ENCODE measurements at places on chromosomes 5 and 9. TPM values are rescaled to one million over a fixed set of nuclear protein-coding genes. Genes with fewer than 3 reads are reported as not detected.

DNA sequence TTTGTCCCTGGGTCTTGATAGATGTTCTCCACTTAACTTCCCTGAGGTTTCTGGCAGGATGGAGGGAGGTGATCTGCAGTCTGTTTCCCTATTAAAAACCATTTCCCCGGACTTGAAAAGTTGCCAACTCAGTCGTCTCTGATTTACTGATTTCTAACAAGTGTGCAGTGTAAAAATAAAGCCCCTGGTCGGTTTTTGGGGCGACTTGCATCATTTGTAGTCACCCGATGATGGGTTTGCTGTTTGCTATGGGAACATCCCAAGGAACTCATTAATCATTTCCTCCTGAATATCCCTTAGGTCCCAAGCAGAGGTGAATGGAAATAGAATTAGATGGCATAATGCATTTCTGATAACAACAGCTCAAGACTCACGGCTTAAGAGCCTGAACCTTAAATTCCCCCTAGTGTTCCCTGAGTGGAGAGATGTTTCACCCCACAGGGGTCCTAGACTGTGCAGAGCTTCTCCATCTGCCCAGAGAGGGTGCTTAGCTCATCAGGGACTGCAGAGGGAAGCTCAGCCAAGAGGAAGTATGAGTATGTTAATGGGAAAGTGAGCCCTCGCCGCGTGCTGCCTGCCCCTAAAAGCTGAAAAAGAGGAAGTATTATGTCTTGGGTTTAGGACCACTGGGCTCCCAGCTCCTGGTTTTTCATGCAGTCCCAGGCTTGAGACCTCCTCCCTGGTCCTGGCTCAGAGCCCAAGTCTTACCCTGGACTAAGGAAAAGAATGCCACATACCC is 115.1 kb upstream of the DAP start:
- no peak for DNase-seq

GRCh38 chr9:91948597-91949391 is 1.2 kb downstream of the ROR2 start:
- no peak for DNase-seq

- DNase-seq, result no peak
Measured at GRCh38 chr5:118553662-118554061, 434.7 kb downstream of the DTWD2 start.

- no peak for DNase-seq
Measured at GRCh38 chr5:13201022-13201421, 743.5 kb downstream of the DNAH5 start.

GRCh38 chr5:97009212-97009898 is 73.5 kb downstream of the LNPEP start:
- peak; percentile 14 for DNase-seq

DNA sequence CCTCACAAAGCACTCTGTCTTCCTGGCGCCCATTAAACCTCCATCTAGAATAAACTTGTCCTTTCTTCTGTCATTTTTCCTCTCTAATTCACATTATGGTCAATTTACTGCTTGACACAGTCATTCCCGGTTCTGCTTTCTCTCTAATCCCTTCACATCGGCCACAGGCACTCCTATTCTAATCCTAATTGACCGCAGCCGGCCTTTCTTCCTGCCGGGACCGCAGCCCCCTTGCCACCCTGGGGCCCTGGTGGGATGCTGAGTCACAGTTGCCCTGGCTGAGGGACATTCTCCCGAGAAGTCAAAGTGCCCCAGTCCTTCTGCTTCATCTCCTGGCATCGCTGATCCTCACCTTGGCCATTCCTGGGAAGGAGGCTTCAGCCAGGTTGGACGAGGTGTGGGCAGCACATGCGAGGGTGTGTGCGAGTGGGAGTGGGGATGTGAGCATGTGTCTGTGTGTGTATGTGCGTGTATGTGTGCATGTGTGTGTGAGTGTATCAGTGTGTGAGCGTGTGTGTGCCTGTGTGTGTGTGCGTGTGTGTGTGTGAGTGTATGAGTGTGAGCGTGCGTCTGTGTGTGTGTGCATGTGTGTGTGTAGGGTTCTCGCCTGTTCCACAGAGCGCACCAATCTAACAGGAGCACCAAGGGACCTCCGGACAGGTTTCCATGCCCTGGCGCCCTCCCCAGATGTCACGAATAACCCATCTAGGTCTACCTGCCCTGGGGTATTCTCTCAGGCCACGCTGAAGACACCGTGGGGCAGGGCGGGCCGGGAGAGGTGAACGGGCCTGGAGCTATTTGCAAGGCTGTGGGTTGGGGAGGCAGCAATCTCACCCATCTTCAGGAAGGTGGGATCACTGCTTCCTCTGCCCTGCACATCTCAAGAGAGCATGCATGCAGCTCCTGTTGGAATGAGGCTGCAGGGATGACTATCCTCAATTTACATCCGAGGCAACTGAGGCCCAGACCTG is 191.2 kb downstream of the PAX5 start:
- no peak for DNase-seq

DNA sequence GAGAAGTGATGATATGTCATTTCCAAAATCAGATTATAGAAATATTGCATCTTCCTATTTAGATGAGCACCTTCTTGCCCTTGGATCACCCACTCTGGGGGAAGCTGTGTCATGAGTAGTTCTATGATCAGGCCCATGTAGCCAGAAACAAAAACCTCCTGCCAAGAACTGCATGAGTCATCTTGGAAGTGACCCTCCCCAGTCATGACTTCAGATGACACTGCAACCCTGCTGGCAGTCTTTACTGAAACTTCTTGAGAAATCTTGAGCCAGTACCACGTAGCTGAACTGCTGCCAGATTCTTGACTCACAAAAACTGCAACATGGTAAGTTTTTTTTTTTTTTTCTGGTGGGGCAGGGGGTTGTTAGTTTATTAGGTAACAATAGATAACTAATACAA is 439.6 kb upstream of the PTGER4 start:
- DNase-seq, result no peak

- no peak for DNase-seq
Measured at GRCh38 chr5:180179442-180180420, 29.3 kb downstream of the RASGEF1C start.

DNA sequence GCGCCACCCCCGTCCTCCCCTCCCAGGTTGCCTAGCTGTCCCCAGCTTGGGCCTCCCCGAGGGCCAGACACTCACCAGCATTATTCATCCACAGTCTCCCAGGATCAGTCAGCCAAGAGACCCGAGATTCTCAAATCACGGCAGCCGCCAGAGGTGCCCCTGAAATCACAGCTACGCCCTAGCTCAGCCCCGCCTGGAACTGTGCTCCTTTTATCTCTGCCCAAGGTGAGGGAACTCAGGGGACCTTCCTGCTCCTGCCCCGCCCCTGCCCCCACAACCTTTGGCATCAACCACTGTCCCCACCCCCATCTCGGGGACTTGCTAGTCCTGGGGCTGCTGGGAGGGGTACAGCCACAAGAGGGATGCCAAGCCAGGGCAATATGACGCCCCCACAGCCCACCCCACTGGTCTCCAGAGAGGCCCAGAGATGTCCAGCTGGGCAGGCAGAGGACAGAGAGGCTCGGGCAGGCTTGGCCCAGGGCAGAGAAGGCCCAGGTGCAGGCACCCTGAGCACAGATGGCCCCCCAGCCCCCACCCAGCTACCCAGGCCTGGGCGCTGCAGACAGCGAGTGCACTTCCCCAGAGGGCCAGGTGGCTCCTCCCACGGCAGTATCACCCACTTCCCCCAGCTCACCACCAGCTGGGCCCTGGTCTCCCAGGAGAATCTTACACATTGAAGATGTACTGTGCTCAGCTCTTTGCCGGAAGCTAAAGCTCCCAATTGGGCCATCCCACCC is at the start of gene FUT7:
TSS of gene FUT7 (minus strand) at position 185 of the 737 bp plus-strand sequence. CDS start at position 88, 97 bp downstream.
- no peak for DNase-seq

GRCh38 chr5:59759600-59760351 is 133.8 kb downstream of the PDE4D start:
- no peak for DNase-seq

- DNase-seq, result no peak
Measured at GRCh38 chr5:14488709-14489108, 92.9 kb upstream of the OTULINL start.

GRCh38 chr5:111367115-111367514 is 142.9 kb downstream of the CAMK4 start:
- no peak for DNase-seq

PCDHB2 gene
- 2.2 TPM for polyA plus RNA-seq

GCNT1 gene
- polyA plus RNA-seq, result 4.1 TPM

VAV2 gene
- 13.5 TPM for polyA plus RNA-seq

GLDC gene
- 0.81 TPM for polyA plus RNA-seq

PCDHGA5 gene
- 2.6 TPM for polyA plus RNA-seq

WHRN gene
- 2.6 TPM for polyA plus RNA-seq

Data from forelimb muscle (tissue), 1 donor.